ENCODE measurements at places on chromosomes 12 and 14.
A peak's percentile ranks its signal among the peaks of the same experiment; 100 is the strongest.

GRCh38 chr12:52151837-52152783 lies 39.7 kb downstream of the KRT80 start:
- DNase-seq = peak; percentile 71

DNA sequence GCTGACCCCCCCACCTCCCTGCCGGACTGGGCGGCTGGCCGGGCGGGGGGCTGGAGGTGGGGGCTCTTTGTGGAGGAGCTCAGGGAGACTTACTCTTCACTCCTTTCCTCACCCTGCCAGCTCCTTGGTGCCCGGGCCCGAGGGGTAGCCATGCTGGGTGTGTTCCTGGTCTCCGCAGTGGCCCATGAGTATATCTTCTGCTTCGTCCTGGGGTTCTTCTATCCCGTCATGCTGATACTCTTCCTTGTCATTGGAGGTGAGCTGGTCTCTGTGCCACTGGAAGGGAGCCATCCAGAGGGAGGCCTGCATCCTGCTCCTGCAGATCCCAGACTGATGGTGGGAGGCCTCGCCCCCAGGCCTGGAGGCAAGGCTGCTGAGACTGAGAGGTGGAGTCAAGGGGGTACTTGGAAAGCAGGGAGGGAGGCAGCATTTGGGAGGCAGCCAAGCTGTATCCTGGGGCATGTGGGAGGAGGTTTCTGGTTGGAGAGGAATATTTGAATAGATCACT lies 19.7 kb downstream of the SOAT2 start:
- DNase-seq = no peak

GRCh38 chr12:47415054-47415453 lies 290.8 kb downstream of the RPAP3 start:
- no peak for DNase-seq

GRCh38 chr14:25400607-25401206 lies 350.8 kb upstream of the STXBP6 start:
- peak; percentile 18 for DNase-seq

GRCh38 chr12:92162079-92162478 lies 16.4 kb upstream of the BTG1 start:
- no peak for DNase-seq

GRCh38 chr12:33000016-33000415 lies 103.4 kb upstream of the PKP2 start:
- DNase-seq = no peak

GRCh38 chr14:104442631-104443390 lies 136.8 kb upstream of the C14orf180 start:
- no peak for DNase-seq

DNA sequence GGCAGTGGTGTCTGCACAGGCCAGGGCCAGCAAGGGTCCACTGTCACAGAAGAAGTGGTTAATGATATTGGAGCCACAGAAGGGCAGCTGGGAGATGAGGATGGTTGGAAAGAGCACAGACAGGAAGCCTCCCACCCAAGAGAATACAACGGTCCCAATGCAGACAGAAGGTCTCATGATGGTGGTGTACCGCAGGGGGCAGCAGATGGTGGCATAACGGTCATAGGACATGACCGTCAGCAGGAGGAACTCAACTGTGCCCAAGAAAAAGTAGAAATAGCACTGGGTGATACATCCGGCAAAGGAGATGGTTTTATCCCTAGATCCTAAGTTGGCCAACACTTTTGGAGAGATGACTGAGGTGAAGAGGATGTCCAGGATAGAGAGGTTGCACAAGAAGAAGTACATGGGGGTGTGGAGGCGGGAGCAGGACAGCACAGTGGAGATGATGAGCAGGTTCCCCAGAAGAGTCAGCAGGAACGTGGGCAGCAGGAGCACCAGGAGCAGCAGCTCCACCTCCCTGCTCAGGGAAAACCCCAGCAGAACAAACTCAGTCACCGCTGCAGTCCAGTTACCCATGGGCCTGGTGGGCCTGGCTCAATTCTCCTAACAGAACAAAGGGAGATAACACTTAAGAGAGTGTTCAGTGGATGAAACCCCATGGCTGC lies 9.8 kb downstream of the OR6J1 start:
- DNase-seq = no peak

DNA sequence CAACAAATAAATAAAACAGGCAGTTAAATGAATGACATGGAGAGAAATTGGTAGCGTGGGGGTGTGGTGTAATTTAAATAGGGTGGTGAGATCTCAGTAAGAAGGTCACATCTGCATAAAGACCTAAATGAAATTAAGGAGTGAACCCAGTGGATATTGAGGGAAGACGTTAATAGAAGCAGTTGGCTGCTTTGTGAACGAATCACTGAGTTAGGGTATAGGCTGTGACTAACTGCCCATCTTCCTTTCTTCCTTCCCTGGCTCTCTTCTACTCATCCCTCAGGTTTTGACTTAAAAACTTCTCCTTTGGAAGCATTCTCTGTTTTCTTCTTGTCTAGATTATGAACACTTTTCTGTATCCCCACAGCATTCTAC lies 64.7 kb downstream of the BTG1 start:
- DNase-seq = no peak

GRCh38 chr12:1841586-1842182 lies 21.3 kb downstream of the LRTM2 start:
- peak; percentile 17 for DNase-seq

DNA sequence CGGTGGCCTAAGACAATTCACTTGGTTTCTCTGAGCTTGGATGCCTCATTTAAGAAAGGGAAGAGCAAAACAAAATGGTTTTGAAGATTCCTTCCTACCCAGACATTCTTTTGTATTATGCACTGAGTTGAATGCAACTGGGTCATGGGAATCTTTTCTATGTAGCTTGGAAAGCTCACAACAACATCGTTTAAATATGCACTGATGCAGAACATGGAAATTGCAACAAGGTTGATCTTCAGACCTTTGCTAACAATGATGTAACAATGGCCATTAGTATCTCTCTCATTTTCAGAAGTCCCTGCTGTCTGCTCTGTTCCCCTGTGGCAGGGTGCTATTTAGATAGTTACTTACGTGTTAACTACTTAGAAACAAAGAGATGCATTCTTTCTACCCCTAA lies 30.1 kb upstream of the IGF1 start:
- no peak for DNase-seq

- DNase-seq = no peak
Observed at GRCh38 chr14:103160321-103161053, 37.2 kb downstream of the TNFAIP2 start.

GRCh38 chr12:77682488-77682887 lies 148.2 kb upstream of the NAV3 start:
- no peak for DNase-seq

- peak; percentile 54 for DNase-seq
Observed at GRCh38 chr12:49295082-49295936, at the start of gene PRPH. Gene PRPH, plus strand, starts transcription at chr12:49295147. Its CDS starts 54 bp downstream, at chr12:49295201.

DNA sequence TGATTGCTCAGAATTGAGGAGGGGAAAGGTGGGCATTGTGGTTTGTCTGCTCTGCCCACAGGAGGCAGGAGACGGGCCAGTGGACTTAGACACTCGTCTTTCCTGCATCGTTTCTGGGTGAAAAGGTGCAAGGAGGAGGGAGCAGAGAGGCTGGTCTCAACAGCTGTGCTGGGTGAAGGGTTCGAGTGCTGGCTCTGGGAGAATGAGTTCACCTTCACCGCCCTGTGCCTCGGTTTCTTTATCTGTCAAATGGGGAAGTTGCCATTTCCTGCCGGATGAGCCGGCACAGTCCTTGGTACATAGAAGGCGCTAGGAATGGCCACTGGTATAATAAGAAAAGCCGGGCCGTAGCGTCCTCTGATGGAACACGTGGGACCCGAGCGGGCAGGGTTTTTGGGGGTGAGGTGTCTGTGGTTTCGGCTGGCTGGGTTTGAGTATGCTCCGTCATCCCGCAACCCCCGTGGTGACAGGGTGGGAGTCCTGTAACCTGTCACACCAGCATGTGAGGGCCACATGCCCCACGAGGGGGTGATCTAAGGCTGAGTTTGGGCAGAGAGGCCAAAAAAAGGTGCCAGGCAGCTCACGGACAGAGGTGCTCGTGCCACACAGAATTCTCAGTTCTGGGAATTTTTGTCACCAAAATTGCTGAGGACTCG lies 7.3 kb downstream of the BCL7A start:
- peak; percentile 76 for DNase-seq

- DNase-seq = no peak
Observed at GRCh38 chr12:48542300-48542928, 17.0 kb downstream of the OR8S1 start.

GRCh38 chr12:5582541-5582940 lies 150.6 kb downstream of the NTF3 start:
- no peak for DNase-seq

- no peak for DNase-seq
Observed at GRCh38 chr12:39451977-39452376, 9.1 kb upstream of the KIF21A start.

- no peak for DNase-seq
Observed at GRCh38 chr14:78509516-78509915, 339.3 kb downstream of the NRXN3 start.

DNA sequence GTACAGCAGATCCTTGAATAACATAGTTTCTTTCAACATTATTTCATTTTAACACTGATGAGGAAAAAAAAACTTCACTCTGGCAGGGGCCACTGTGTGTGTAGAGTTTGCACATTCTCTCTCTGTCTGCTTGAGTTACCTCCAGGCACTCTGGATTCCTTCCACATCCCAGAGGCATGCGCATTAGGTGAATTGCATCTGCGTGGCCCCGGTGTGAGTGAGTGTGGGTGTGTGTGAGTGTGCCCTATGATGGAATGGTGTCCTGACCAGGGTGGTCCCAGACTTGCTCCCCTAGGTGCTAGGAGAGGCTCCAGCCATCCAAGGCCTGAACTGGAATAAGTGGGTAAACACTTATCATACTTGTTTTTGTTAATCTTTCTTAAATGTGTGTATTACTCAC lies 90.6 kb upstream of the LRIG3 start:
- DNase-seq = no peak

- no peak for DNase-seq
Observed at GRCh38 chr14:23348297-23348655, 4.4 kb downstream of the SLC22A17 start.

GRCh38 chr12:107399046-107399445 lies 286.6 kb upstream of the PWP1 start:
- no peak for DNase-seq

GRCh38 chr12:8548192-8548591 lies 7.5 kb upstream of the CLEC4E start:
- DNase-seq = no peak

GRCh38 chr12:18643681-18644080 lies 94.1 kb downstream of the PLCZ1 start:
- no peak for DNase-seq

- DNase-seq = no peak
Observed at GRCh38 chr14:62315631-62316030, 553.4 kb downstream of the SNAPC1 start.

DNA sequence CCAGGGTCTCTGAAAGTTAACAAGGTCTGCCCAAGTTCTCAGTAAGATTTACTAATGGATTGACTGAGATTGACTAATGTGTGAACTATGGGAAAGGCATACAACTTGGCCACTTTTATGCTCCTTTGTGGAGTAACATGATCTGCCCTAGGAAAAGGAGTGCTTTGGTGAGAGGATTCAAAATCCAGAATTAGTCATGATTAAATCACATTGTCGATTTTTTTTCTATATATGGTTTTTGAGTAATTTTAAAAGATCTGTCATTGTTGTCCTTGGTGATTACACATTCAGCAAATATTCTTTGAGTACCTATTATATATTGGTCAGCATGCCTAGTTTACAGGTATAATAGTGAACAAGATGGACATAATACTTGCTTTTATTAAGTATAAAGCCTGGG lies 147.7 kb upstream of the SYT10 start:
- no peak for DNase-seq

DNA sequence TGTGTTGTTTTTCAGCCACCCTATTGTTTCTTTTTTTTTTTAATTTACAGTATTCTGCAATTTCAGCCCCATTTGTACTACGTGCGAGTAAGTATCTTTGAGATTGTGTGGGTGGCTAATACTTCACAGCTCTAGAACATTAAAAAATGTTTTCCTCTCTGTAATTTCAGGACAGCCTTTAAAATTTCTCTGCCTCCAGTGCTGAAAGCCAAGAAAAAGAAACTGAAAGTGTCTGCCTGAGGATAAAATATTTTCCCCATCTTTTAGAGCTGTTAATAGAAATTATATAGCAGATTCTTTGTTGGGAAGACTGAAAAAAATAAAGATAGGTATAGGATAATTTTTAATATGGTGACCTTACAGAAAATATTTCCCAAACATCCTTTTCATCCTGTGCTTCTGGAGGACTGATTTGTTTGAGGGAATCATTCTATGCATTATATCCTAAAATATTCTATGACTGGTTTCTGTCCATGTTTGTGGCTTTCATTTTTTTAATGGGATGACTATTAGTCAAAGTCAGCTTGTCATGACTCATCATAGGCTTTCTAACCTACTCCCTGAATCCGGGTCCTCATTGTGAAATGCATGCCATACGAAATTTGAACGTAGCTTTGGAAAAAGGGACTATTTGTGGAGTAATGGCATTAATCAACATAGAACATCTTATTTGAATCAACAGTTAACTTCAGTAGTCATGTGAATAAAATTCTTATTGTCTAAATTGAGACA lies 10.8 kb upstream of the TCTN2 start:
- DNase-seq = no peak

- no peak for DNase-seq
Observed at GRCh38 chr14:89400529-89400928, 16.5 kb downstream of the FOXN3 start.

- DNase-seq = no peak
Observed at GRCh38 chr12:24772813-24773212, 176.1 kb downstream of the BCAT1 start.

- no peak for DNase-seq
Observed at GRCh38 chr14:71474301-71475265, 457.6 kb upstream of the RGS6 start.

DNA sequence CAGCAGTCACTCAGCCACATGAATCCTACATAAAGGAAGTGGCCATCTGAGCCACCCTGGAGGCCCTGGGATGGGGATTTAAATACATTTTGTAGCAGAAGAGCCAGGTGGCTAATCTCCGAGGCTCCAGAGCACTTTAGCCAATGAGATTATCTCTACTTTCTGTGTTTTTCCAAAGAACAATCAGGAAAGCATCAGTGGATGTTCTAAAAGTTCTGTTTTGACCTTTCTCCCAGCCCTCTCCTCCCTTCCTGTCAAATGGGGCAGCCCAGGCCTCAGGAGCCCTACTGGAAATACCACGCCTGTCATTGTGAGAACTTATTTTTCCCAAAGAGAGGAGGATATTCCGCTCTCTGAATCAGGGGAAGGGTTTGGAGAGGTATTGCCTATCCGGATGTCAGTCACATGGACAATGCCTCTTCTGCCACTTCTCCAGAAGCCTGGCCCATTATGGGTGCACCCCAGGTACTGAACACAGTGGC lies 336.8 kb upstream of the FKBP4 start:
- DNase-seq = no peak

DNA sequence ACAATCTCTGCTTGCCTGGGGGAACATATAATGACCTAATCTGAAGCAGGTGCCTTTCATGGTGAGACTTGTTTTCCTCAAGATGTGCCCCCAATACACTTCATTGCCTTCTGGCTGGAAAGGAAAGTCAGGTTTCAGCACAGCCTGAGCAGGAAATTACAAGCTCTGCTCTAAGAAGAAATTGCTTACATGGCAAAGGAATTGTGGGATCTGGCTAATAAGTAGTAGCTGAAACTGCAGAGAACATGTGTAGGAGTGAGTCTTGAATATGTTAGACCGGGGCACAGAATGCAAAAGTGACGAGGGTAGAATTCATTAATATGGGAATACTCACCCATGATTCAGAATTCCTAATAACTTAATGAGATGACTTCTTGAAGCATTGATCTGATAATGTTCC lies 6.3 kb upstream of the CFAP54 start:
- DNase-seq = no peak

- DNase-seq = no peak
Observed at GRCh38 chr12:12107678-12108077, 36.9 kb downstream of the BCL2L14 start.

Data from B cell (primary cell).